ENCODE measurements at places on chromosomes 16 and 17. TPM values are rescaled to one million over a fixed set of nuclear protein-coding genes. Genes with fewer than 3 reads are reported as not detected.

DNA sequence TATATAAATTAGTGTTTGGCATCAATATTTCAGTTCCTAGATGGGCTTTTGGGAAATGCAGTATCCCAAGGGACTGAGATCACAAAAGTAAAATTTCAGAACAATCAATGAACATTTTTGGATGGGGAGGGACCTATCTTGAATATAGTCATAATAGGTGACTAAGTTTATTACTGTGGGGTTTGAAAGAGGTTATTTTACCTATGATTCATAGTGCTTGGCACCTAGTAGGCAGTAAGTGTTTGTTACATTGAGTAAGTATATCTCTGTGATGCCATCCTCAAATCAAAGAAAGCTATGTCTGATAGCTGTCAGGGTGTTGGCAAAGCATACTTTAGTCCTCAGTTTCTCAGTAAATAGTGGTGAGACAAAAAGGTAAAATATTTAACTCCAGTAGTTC lies 36.9 kb downstream of the ZNF207 start:
- no peak for DNase-seq

- DNase-seq = peak; percentile 88
These were observed 2.5 kb upstream of the CCL2 start for GRCh38 chr17:34252444-34253138.

DNA sequence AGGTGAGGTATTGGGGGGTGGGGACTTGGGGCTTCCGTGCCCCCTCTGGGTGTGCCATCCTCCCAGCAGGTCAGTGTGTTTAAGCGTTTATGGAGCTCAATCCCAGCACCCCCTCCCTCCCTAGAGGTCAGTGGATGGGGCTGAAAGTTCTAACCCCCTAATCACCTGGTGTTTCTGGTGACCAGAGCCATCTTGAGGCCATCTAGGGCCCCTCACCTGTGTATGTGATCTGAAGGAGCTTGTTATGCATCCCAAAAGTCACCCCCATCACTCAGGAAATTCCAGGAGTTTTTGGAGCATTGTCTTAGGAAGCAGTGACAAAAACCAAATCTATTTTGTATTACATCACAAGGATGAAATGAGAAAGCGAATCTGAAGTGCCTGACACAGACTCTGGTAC lies 67.8 kb upstream of the NOL11 start:
- no peak for DNase-seq

- no peak for DNase-seq
These were observed 1.0 kb upstream of the SALL1 start for GRCh38 chr16:51151961-51152663.

DNA sequence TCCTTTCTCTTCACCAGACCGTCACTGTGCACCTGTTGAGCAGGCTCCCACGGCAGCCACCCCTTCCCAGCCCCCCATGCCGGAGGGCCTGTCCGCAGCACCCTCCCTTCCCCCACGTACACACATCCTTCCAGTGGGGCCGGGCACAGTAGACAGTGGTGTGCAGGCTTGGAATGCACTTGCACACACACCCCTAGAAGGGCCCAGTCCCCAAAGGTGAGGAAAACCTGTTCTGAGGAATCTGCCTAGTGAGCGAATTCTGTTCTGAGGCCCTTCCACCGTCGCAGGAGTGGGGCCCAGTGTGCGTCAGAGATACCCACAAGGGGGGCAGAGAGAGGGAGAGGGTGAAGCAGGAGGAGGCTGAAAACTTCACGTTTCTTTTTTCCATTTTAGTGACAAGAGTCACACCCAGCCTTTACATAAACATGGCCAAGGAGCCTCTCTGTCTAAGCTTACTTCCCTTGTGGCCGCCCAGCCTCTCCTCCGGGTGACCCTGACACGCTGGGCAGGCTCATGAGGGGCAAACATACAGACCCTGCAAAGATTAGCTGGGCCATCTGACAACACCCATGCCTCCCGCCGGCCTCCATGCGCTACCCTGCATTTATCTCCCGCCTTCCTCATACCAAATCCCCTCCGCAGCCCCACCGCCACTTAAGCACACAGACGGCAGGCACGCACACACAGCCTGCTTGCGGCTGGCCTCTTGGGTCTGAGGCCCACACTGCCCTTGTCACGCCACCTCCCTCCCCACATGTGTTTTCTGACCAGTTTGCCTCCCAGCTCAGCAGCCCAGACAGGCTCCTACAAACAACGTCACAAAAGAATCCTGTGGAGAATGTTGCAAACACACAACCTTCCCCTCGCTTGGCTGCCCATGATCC lies 1.8 kb downstream of the ZBTB4 start:
- peak; percentile 14 for DNase-seq

Gene CDK5R1
- total RNA-seq = 1.6 TPM
